AG04449 (cell line): ENCODE measurements at places on chromosomes 2 and 18.

DNA sequence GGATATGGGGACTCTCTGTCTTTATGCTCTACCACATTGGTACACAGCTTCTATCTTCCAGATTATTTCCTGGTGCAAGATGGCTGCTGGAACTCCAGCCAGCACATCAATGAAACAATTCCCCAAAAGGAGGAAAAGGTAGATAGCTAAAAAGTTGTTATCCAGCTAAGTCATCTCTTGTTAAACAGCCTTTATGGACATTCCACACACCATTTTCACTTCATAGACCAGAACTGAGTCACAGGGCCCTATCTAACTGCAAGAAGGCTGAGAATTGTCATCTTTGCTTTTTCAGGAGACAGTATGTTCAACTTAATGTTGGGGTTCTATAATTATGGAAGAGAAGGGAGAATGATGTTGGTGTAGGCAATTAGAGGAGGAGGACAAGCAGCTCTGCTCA lies 133.3 kb upstream of the NOSTRIN start:
- DNase-seq: peak; percentile 14

DNA sequence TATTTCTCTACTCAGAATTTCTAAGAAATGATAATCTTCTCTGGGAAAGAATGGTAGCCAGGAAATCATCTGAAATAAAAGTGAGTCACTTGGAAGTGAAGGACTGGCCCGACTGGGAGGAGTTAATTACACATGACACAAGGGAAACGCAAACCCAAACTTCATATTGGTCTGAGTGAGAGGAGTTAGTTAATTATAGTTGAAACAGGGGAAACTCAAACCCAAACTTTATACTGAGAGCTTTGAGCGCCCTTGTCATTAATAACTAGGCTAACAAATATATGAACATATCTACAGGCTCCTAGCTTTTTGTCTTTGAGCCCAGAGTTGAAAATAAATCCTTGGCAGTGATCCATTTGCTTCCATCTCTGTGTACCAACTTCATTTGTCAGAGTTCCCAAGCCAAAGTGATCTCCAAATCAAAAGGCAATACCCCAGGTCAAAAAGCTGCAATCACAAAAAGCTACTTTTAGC lies 187.8 kb upstream of the COL3A1 start:
- DNase-seq: no peak

DNA sequence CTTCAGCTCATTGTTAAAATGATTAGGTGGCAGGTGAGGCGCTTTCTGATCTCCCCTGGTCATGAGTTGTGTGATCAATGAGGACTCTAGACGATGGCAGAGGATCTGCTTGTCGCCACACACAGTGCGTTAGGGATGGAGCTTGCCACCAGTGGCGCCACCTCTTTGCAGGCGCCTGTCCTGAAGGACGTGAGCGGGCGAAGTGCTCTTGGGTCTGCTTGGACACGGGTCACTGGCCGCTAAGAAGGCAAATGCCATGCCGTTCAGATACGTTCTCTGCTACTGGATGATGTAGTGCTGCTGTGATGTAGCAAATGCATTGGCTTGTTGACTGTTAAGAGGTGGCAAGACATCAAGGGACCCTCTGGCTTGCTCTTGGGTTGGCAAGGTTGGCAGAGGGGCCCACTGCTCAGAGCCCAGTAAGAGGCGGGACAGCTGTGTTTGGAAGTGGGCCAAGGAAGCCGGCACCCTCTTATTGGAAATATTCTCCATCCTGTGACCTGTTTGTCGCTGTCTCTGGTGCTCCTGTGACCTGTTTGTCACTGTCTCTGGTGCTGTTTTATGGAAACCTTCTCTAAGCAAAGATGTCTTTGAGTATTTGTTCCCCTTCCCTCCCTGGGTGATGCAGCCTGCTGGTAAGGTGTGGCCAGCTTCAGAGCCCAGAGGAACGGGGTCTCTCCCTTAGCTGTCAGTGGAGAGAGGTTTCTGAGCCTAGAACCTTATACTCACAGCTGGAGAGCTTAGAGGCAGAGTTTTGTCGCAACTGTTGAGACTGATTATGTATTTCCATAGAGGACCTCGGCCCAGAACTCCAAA lies 14.6 kb downstream of the LDLRAD4 start:
- no peak for DNase-seq

GRCh38 chr2:176729706-176730569 lies 460.7 kb downstream of the MTX2 start:
- peak; percentile 60 for DNase-seq

GRCh38 chr18:62450546-62451410 lies 72.0 kb upstream of the ZCCHC2 start:
- DNase-seq: peak; percentile 5

- DNase-seq: no peak
Measured at GRCh38 chr2:224586127-224586695, 1.0 kb upstream of the CUL3 start.

DNA sequence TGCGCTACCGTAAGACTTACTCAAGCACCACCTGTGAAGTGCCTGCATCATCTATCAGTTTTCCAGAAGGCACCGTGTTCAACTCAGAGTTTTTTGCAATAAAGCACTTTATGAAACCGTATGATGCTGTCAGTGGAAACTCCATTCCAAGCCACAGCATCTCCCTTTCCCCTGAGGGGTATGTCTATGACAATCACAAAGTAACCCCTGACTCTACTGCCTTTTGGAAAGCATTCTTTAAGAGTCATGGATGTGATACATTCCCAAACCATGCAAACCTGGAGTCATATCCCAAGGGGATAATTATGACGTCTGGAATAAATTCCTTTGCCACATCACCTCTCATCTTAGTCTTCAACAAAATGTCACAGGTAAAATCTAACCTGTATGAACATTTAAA lies 39.2 kb downstream of the UNC50 start:
- DNase-seq: no peak

- DNase-seq: no peak
Measured at GRCh38 chr2:207073801-207074678, 91.7 kb downstream of the KLF7 start.

GRCh38 chr2:171668183-171668582 lies 19.1 kb upstream of the DYNC1I2 start:
- DNase-seq: no peak

DNA sequence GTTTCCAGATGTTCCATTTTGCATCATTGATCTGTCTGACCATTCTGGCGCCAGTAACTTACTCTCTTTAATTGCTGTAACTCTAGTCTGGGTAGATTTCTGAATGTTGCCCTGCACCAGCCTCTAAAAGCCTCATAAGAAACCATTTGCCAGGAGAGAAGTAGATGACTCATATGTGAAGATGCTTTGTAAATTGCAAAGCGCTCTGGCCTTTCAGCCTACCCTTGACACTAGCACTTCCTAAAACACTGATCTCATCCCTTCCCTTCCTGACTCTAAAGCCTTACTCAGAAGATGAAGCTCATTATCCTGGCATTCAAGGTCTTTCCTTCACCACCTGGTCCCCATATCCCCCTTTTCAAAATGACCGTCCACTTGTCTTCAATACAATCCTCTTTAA lies 193.2 kb upstream of the MEX3C start:
- DNase-seq: no peak
